HS-5 (cell line): ENCODE measurements at places on chromosomes 2 and 18.

GRCh38 chr18:70503060-70503459 is 214.2 kb downstream of the SOCS6 start:
- no peak for DNase-seq

- peak; percentile 68 for DNase-seq
These were observed 503.6 kb upstream of the SYT4 start for GRCh38 chr18:43780782-43781340.

- DNase-seq, result no peak
These were observed 386.2 kb upstream of the HNRNPA3 start for GRCh38 chr2:176826356-176826755.

DNA sequence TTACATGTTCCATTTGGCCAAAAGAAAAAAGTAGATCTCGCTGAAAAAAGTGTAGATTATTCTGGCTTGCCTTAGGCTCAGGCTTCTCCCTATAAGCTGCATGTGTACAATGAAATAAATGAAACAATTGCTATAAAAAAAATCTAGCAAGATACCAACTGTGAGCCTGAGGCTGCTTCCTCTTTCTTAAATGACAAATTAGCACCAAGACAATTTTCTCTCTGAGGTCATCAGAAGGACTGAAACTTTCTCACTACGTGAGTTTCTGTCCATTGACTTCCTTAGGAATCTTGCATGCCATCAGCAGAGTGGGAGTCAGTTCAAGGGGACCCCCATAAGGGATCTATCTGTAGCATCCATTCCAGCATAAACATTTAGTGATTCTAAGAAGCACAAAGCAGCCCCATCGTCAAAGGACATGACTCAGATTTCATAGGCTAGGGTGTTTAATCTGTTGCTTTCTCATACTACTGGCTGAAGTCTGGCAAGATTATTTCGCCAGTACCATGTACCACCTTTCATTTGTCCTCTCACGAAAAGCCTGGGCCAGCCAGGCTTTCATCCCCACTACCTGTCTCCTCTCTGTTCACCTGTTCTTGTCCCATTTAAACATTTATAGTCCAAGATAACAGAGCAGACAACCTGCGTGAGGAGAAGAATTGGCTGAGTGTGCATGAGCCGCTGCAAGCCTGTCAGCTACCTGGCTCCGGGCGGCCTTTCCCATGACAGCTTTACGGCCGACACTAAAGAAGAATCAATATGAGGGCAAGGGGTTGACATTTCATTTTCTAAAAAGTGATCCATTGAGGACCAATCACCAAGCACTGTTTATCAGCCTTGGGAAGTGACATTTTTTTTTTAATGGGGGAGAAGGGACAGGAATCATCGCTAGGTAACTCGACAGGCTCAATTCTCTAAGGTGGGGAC is 120.0 kb downstream of the EPHA4 start:
- no peak for DNase-seq

GRCh38 chr2:68853035-68853434 is 18.2 kb downstream of the BMP10 start:
- DNase-seq, result no peak

GRCh38 chr2:218883491-218884490 is 3.1 kb downstream of the WNT10A start:
- no peak for DNase-seq

GRCh38 chr2:217738061-217738460 is 264.7 kb downstream of the TNS1 start:
- no peak for DNase-seq

- DNase-seq, result no peak
These were observed 1910.7 kb upstream of the LRRTM1 start for GRCh38 chr2:82215212-82215611.

- no peak for DNase-seq
These were observed 57.8 kb downstream of the PKDCC start for GRCh38 chr2:42105330-42106256.

DNA sequence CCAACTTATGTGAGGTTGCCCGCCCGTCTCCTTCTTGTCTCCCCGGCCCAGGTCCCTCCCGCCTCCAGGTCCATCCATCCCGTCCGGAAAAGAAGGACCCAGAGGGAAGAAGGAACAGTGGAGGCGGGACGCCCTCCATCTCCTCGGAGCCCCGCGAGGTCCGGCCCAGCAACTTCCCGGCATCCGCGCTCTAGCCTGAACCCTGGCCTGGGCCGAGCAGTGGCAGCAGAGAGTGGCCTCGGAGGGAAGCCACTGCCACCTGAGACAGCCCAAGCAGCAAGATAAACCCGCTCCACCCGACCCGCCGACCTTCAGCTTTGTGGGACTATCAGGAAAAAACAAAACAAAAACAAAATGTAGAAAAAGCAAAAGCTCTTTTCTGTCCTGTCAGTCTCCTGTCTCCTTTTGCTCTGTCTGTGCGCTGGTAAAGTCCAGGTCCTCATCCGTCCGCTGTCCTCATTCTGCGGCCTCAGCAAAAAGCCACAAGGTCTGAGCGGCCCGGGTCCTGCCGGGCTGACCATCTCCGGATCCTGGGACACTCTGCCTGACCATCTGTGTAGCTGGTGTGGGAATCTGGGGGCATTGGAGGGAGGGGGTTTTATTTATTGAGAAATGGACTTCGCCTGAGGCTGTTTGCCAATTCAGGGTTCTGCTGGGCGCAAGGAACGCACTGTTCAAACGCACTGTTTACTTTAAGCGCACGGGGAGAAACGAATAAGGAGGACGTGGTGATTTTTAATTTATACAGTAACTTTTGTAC is 3.1 kb downstream of the DLX1 start:
- DNase-seq, result no peak

DNA sequence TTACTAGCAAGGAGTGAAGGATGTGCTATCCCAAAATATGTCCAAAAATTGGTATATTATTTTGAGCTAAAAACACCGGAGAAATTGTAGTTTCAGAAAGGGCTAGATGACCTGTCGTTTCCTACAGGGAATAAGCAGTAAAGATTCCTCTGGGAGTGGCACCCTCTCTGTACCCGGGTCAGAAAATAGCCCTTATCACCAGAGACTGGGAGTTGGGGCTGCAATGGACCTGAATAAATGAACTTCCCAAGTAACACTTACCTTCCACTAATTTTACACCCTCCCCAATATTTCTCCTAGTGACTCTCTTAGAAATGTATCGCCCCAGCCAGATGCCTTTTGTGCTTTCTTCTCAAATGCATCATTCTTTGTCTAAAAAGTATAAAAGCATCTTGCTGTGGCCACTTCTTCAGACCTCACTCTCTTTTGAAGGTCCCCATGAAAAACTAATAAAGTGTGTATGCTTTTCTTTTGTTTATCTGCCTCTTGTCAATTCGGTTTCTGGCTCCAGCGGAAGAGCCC is 734 bp upstream of the RMC1 start:
- DNase-seq, result no peak

- no peak for DNase-seq
These were observed 32.4 kb downstream of the IRS1 start for GRCh38 chr2:226767056-226767813.

GRCh38 chr2:57552885-57553284 is 493.7 kb upstream of the VRK2 start:
- DNase-seq, result no peak

GRCh38 chr2:3725458-3726250 is 22.3 kb downstream of the DCDC2C start:
- DNase-seq, result no peak

GRCh38 chr2:26074676-26075075 is 40.8 kb downstream of the RAB10 start:
- no peak for DNase-seq

GRCh38 chr18:21632393-21632792 is 20.3 kb downstream of the SNRPD1 start:
- no peak for DNase-seq

DNA sequence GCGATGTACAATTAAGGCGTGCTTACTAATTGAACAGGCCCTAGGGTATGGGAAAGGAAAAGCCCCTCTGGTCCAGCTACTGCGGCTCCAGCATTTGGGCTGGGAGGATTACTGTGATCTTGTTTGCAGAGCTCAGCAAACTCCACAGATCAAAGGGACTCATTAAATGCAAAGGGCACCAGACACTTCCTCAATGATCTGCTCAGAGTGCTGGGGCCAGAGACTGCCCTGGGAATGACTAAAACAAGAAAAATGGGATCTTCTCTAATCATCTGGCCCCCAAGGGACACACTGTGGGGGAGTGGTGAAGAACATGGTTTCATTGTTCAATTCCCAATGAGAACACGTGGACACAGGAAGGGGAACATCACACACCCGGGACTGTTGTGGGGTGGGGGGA is 85.0 kb downstream of the MARCHF4 start:
- no peak for DNase-seq

DNA sequence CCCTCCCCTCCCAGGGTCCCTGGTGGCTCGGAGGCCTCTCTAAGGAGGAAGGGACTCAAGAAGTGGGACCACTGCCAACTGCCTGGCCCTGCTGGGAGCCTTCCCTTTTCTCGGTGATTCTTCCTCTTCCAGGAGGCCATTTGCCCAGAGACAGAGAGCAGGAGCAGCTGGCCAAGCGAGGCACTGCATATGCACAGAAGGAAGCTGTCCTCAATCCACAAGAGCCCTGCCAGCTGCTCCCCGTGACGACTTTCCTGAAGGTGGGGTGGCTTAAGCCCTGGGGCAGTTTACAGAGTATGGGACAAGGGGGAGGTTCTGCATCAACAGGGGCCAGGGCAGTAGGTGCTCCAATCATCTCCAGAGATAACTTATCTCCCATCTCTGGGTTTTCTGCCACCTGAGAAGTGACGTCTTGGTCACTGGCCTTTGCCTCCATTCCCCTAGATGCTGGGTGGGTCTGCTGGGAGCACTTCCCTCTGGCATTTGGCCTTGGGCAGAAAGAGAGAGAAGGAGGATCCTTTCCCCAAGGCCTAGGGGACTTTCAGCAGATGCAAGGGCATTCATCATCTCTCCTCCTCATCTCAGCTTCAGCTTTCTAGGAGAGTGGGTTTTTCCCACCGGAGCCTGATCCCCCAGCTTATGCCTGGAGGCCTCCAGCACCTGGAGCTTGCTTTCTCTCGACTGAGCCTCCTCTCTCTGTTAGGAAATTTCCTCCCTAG is 28.5 kb downstream of the CIB4 start:
- no peak for DNase-seq

GRCh38 chr2:75606761-75607399 is 39.7 kb upstream of the MRPL19 start:
- peak; percentile 64 for DNase-seq

DNA sequence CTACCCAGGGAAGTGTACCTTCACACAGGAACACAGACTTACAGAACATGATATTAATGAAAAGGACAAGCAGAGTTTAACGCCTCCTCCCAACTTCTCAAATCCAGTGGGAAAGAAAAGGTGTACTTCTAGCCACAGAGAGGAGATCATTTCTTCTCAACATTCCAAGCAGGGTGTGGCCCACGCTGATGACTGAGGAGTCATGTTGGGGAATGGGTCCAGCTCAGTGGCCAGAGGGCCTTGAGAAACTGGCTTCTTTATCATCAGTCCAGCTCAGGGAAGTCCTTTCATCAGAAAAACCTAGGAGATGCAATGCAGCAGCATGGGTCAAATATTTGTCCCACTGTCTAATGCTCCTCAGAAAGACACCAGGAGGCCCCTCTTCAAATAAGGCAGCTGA is 63.0 kb downstream of the RBM43 start:
- DNase-seq, result no peak

DNA sequence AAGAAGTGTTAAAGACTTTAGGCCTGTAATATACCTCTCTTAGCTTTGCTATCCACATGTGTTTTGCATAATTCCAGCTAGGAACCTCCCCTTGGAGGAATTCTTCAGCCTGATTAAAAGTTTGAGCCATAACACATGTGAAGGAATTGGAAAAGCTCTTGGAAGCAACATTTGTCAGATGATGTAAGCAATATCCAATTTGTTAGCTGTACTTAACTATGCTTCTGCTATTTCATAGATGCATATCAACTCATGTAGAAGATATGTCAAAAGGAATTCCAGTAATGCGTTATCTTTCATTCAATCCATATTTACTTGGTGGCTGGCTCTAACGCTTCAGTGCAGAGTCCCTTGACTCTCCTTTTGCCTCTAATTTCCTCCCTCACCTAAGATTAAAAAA is 46.2 kb downstream of the PKP4 start:
- peak; percentile 93 for DNase-seq

- DNase-seq, result no peak
These were observed 74.5 kb upstream of the PXDN start for GRCh38 chr2:1818811-1819210.

GRCh38 chr2:222926915-222927314 is 66.1 kb downstream of the ACSL3 start:
- no peak for DNase-seq

DNA sequence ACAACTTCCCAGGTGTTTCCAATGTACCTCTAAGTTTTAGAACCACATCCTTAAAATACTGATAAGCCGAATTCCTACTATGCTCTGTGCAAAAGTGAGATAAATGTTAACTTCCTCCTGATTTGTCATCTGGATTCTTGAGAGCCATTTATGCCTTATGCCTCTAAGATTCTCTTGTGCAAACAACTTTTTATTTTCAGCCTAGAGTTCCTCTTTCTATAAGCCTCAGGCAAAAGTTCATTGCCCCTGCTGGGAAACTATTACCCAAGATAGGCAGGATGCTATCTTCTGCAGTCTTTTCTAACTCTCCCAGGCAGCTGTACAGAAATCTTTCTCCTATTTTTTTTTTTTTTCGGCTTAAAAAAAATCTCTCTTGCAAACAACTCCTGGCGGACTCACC is 216.1 kb downstream of the KCNJ3 start:
- no peak for DNase-seq

DNA sequence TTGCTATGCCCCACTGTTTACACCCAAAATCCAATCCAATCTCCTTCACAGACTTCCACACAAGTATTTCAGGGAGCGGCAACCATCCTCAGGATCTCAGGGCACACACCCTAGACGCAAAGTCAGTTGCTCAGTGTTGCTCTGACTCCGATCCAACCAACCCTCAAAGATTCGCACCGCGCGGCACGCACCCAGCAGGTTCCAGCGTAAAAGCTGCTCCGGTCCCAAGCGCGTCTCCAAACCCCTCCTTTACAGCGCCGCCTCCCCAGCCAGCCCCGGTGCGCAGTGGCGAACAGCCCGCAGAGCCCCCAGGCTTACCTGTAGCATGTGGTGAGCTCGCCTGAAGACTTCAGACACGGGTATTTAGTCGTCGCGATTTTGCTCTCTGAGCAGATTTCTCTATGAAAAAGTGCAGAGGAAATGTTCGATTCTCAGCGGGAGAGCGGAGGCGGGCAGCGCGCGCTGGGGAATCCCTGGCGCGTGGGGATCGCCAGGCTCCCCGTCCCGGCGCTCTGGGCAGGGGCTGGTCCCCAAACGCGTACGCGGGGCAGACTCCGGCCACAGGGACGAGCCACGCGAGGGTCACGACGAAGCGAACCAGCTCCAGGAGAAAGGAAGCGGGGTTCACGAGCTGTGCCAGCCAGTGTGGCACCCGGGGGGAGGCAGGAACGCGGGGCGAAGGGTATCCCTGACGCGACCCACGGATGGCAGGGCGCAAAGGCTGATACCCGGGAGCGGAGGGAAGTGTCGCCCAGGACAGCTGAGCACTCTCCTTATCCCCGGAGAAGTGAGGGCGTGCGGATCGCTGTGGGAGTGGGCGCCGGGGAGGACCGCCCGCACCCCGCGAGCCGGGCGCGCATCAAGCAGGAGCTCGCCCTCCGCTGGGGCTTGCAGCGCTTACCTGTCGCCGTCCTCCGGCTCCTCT is 650 bp downstream of the CCBE1 start:
- no peak for DNase-seq
